ENCODE measurements at places on chromosomes 6 and 20.

GRCh38 chr6:53119772-53120409, 28.8 kb downstream of the GCM1 start:
- peak; percentile 13 for DNase-seq

GRCh38 chr6:124999105-124999764, 37.0 kb downstream of the RNF217 start:
- no peak for DNase-seq

DNA sequence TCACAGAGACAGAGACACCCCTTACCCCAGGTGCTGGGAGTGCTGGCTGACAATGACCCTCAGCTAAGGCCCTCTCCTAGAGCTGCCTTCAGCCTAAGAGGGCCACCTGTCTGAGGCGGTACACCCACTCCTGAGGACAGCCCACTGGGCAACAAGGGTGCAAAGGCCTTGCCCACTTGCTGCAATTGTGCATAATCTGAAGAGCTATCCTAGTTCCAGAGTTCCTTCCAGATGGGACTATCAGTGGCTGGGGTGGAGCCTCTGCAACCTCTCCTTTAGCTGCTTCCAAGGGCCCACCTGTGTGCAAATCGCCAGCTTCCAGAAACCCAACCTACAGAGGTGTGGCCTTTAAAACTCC, 87.5 kb downstream of the PREX1 start:
- no peak for DNase-seq

DNA sequence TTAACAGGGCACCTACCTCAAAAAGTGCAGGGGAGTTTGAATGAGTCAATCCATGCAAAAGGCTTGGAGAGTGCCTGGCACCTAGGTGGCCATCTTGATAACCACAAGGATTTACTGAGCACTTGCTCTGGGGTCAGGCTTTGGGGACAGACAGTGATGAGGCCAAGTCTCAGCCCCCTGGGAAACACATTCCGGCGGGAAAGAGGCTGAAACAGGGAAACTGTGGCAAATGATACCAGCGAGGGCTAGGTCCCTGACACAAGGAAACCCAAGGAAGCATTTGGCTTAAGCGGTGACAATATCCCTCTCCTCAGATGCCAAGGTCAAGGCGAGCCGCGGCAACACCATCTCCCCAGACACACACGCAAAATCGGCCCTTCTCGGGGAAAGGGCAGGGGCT, 527 bp upstream of the DOK5 start:
- no peak for DNase-seq

GRCh38 chr20:11329271-11329670, 588.4 kb upstream of the BTBD3 start:
- DNase-seq: no peak
